ENCODE measurements at places on chromosomes 2 and 18.
A peak's percentile ranks its signal among the peaks of the same experiment; 100 is the strongest.

DNA sequence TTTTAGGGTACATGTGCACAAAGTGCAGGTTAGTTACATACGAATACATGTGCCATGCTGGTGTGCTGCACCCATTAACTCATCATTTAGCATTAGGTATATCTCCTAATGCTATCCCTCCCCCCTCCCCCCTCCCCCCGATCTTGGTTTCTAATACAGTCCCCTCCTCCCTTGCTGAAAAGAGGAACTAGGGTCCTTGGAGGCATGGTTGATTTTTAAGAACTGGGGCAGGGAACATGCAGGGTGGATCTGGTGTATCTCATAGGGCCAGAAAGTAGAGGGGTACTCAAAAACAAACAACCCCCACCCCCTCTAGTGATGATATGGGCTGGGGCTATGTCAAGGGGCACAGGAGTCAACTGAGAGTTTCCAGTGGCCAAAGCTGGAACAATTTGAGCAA is 153.4 kb downstream of the UBR3 start:
- no peak for DNase-seq

GRCh38 chr2:236947294-236947693 is 138.4 kb upstream of the COPS8 start:
- no peak for DNase-seq

DNA sequence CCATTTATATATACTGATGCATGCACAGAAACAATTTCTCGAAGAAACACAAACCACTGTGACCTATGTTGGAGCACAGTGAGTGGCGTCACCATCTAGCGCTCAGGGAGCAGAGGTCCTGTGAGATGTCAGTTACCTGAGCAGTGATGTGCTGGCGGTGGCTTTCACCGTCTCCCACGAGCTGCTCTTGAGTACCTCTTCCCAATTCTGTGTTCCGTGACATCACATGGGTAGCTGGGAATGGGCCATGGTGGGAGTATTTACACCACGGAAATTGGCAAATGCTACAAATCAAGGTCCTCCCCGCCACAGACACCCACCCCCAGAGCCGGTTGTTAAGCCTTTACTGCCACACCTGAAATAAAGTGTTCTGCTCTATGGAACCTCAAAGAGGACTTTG is 24.4 kb downstream of the GBX2 start:
- no peak for DNase-seq

- no peak for DNase-seq
Observed at GRCh38 chr2:196046123-196046917, 22.3 kb downstream of the DNAH7 start.

DNA sequence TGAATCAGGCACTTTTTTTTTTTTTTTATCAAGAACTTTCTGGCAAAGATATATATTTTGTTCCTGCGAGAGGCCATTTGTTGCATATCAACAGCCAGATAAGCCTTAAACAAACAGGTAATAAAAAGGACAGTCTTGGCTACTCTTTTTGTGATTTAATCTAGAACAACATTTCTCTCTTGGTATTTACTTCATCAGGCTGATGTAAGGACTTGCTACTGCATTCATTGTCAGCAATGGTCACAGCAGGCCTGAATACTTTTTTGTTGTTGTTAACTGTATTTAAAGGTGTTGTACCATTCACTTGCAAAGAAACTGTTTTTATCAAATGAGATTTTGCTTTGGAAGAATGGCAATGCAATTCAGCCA is 683.8 kb downstream of the IRS1 start:
- DNase-seq, result no peak

GRCh38 chr18:2654169-2654927 is 1.2 kb upstream of the SMCHD1 start:
- peak; percentile 13 for DNase-seq

- DNase-seq, result no peak
Observed at GRCh38 chr2:224951723-224952481, 90.4 kb downstream of the DOCK10 start.

GRCh38 chr18:12930908-12931307 is 16.9 kb upstream of the SEH1L start:
- no peak for DNase-seq

- no peak for DNase-seq
Observed at GRCh38 chr2:44181648-44182047, 13.0 kb downstream of the PPM1B start.

GRCh38 chr2:58609326-58609725 is 368.2 kb upstream of the FANCL start:
- DNase-seq, result no peak

DNA sequence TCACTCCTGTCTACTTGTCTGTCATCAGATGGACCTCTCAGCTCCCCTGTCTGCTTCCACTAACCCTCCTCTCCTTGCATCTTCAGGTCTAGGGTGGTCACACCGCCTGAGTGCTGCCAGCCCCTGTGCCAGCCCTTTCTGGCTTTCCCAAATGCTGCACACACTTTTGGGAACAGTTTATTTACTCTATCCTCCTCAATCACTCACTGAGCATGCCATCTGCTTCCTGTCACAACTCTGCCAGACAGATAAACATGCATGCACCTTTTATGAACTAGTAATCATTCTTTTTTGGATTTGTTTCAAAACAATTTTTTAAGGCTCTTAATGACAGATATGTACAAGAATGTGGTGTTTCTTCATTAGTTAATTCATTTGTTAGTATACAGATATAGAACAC is 56.3 kb upstream of the CCDC195 start:
- DNase-seq, result no peak

DNA sequence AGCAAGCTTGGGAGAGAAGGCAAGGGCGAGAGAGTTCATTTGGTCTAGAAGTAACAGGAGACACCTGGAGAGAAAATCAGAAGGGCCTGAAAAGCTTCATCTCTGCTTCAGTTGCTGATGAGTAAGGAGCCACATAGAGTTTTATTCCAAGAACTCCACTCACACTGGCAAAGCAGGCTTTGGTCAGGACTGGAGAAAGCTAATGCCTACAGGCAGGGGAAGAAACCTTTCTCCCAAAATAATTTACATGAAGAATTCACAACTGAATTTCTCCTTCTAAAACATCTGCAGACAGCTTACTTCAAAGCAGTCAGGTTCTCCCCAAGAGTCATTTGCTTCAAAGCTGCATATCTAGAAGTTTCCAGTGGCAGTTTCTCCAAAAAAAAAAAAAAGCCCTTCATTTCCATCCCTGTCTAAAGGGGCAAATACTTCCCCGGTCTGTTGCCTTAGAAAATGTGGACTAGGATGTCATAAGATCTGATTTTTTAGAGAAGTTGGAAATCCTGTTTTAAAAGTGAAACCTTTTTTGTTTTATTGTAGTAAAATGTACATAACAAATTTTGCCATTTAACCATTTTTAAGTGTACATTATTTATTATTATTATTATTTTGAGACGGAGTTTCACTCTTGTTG is 46.3 kb downstream of the TMEM247 start:
- DNase-seq, result no peak

DNA sequence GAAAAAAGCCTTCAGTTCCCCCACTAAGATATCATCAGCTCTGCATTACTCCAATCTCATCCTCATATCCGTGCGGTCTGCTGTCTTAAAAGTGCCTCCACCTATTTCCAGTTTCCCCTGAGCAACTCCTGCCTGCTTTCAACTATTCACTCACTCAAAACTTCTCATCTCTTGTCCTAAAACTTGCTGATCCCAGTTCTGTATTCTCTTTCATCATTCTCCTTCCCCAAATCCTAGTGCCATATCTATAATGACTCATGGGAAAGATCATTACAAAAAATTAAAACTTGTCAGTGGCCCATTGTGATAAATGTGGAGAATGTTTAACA is 20.0 kb downstream of the ACVR1 start:
- no peak for DNase-seq

- DNase-seq, result no peak
Observed at GRCh38 chr18:32802591-32803451, 30.0 kb upstream of the KLHL14 start.

- DNase-seq, result no peak
Observed at GRCh38 chr18:36849288-36850006, 20.5 kb downstream of the KIAA1328 start.

- DNase-seq, result no peak
Observed at GRCh38 chr2:98461498-98462049, 16.9 kb downstream of the INPP4A start.

DNA sequence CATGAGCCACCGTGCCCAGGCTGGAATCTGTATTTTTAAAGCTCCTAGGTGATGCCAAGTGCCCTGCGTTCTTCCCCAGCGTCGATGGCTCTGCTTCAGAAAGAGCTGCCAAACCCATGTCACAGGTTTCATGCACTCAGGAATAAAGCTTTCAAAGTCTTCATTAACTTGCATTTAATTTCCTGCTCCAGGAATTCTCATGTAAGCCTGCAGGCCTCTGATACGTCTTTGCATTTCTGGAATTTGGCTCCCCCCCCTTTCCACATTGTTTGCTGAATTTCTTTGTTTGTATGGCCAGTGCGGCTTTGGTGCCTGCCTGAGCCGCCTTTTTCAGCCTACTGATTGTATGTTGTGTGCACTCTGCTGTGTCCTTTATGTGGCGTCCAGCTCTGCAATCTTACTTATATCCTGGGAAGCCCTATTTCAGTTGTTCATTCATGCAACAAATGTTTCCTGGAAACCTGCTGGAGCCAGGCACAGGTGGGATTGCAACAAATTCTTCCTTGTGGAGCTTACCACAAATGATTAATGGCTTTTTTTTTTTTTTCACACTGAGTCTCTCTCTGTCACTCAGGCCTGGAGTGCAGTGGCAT is 17.9 kb upstream of the OTOF start:
- DNase-seq, result no peak

GRCh38 chr2:41170589-41170988 is 718.7 kb upstream of the SLC8A1 start:
- no peak for DNase-seq

DNA sequence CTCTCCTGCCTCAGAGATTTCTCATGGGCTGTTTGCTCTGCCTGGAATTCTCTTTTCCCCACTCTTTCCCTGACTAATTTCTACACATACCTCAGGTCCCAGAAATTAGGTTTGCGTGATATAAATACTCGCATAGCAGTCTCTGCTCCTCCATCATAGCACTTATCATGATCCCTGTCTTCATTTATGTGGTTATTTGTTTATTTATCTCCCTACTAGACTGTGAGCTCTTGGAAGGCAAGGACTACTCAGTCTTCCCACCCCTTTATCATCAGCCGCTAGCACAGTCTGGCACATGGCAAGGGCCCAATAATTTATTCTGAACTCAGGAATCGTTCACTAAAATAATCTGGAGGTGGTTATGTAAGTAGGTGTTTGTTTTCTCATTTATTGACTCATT is 79.3 kb downstream of the ADCYAP1 start:
- no peak for DNase-seq

GRCh38 chr2:232534940-232535651 is 4.4 kb upstream of the CHRNG start:
- DNase-seq, result no peak

DNA sequence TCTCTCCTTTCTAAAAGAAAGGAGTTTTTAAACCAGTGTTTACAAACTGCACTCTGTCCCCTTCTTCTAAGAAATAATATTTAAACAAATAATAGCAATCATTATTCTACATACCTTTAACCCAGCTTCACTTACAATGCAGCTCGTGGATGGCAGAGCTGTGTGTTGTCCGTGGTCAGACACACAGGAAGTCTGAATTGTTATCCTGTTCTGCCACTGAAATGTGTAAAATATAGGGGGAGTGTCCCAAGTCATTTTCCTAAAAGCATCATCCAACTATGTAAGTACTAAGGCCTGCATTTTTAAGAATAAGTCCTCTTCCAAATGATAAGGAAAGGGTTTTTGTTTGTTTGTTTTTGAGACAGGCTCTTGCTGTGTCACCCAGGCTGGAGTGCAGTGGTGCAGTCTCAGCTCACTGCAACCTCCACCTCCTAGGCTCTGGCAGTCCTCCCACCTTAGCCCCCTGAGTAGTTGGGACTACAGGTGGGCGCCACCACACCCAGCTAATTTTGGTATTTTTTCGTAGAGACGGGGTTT is 2.7 kb upstream of the PPP4R1 start:
- DNase-seq, result no peak

DNA sequence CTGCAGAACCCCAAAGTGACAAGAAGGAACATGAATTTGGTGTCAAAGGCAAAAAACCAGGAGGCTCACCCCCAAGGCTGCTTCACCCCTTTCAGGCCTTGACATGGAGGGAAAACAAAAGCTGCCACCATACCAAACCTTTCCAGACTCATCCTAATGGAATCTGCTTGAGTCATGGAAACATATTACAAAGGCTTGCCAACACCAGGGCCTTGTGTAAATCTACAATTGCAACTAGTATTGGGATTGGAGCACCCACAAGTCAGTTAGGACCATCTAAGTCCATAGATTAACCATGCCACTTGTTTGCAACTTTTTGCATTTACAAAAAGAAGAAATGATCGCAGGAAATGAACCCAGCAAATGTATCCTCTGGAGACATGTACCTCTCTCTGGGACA is 297.6 kb downstream of the CDCA7 start:
- DNase-seq, result no peak

- DNase-seq, result no peak
Observed at GRCh38 chr2:223647258-223647952, 45.2 kb upstream of the SCG2 start.

DNA sequence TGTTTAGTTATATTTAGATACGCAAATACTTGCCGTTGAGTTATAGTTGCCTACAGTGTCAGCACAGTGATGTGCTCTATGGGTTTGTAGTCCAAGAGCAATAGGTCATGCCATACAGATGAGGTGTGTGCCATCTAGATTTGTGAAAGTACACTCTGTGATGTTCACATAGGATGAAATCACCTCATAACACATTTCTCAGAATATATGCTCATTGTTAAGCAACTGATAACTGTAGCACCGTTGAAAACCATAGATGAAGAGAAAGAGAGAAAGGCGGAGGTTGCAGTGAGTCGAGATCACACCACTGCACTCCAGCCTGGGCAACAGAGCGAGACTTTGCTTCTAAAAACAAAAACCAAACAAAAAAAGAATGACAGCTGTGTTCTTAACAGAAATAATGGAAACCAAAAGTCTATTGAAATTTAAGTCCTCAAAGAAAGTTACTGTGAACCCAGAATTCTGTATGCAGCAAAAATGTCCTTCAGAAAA is 9.5 kb downstream of the DGKD start:
- no peak for DNase-seq

GRCh38 chr2:221212105-221212504 is 360.0 kb downstream of the EPHA4 start:
- DNase-seq, result no peak

GRCh38 chr2:230671117-230671516 is 41.5 kb upstream of the CAB39 start:
- no peak for DNase-seq

- no peak for DNase-seq
Observed at GRCh38 chr2:45626387-45627221, 15.5 kb upstream of the SRBD1 start.

DNA sequence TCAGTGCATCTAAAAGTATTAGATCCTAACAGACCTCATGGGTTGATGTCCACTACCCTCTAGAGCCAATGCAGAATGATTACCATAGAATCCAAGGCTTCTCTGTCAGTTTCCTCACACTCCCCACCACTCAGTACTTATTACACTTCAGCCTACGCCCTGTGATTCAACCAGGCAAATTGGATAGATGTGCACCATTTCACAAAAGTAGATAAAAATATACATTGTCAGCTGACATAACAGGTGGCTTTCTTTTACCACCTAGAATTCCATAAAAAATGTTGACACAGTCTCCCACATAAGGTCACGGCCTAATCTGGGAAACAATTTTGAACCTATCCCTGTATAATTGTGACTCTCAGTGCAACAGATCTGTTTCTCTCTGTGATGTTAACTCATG is 144.9 kb downstream of the CERS6 start:
- no peak for DNase-seq

All from urinary bladder (tissue), 4 donors.